ENCODE measurements at places on chromosomes 16 and 17.

GRCh38 chr16:85485379-85485778, 127.7 kb upstream of the GSE1 start:
- no peak overlapping the region for H3K27ac ChIP-seq
- H3K27me3 ChIP-seq = peaks cover 12% of the 10 kb centered on the region
- H3K4me3 ChIP-seq = no peak overlapping the region
- DNase-seq = no peak
- H3K36me3 ChIP-seq = peaks cover 5% of the 10 kb centered on the region
- no peaks in the 10 kb centered on the region for H3K4me1 ChIP-seq

DNA sequence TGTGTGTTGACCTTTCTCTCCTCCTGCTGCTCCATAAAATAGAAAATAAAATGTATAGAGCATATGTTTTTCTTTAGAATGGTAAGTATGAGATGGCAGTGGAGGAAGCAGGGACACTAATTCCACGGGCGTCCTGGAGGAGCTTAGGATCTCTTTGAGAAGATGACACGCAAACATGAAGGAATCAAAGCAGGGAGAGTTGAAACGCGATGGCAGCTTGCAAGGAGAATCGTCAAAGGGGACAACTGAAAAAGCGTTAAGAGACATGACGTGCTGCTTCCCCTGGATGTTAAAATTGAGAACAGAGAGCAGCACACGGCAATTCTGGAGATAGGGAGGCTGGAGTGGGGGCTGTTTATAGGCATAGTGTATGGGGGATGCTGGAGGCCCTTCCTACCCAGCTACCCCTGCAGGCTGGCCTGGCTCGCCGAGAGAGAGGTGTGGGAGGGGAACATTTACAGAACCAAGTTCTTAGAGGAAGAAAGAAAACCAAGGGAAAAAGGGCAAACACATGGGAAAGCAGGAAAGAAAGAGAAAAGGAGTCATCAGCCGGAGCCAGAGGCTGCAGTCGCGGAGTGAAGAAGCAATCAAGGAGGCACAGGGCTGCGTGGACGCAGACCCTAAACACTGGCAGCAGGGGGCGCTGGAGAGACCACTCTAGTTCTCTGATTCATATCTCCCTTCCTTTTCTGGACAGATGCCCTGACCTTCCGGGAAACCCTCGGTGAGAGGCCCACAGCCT, 55.8 kb downstream of the MYH13 start:
- H3K27me3 ChIP-seq = peaks cover 42% of the 10 kb centered on the region
- H3K27ac ChIP-seq = no peak overlapping the region
- H3K36me3 ChIP-seq = peaks cover 1% of the 10 kb centered on the region
- no peak overlapping the region for H3K4me3 ChIP-seq
- H3K4me1 ChIP-seq = no peaks in the 10 kb centered on the region
- no peak for DNase-seq

DNA sequence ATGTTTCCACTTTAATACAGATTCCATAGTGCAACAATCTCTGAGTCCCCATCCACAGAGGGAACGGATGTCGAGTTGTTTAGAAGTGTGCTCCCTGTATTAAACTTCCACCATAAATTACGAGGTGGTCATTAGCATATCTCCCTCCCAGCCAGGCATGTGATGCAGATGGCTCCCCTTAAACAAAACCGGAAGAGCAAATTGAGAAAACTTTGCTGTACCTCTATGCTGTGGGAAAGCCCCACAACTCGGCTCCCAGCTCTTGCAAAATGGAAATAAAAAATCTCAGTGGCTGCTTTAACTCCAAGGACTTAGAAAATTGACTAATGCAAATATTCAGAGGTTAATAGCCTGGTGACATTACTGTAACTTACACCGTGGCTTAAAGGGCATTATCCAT, 290.9 kb downstream of the MAF start:
- no peak for DNase-seq
- no peak overlapping the region for H3K4me3 ChIP-seq
- H3K27me3 ChIP-seq = peaks cover 18% of the 10 kb centered on the region

DNA sequence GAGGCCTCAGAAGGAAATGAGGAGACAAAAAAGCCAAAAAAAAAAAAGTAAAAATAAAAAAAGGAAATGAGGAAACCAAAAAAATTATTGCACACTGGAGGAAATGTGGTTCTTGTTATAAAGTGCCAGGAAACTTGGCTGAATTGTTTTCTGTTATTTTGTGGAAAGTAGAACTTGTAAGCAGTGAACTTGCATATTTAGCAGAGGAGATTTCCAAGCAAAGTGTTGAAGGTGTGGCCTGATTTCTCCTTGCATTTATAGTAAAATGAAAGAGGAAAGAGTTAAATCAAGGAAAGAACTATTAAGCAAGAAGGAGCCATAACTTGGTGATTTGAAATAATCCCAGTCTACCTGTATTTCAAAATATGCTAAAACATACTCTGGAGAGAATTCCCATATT, 34.1 kb upstream of the CPPED1 start:
- H3K36me3 ChIP-seq = no peaks in the 10 kb centered on the region
- DNase-seq = no peak
- no peak overlapping the region for H3K27ac ChIP-seq
- peaks cover 60% of the 10 kb centered on the region for H3K27me3 ChIP-seq
- no peak overlapping the region for H3K4me3 ChIP-seq

DNA sequence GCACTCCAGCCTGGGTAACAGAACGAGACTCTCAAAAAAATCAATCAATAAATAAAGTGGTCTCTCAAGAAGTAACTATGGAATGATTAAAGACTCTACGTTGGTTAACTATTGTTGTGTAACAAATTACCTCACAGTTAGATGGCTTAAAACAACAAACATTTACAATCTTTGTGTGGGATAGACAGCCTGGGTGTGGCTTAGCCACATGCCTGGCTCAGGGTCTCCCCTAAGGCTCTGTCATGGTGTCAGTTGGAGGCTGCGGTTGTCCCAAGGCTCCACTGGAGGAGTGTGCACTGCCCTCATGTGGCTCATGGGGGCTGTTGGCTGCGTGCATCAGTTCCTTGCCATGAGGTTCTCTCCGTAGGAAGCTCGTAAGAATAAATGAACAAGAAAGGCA, 294.5 kb downstream of the SNX29 start:
- no peak for DNase-seq
- H3K27me3 ChIP-seq = no peaks in the 10 kb centered on the region
- peaks cover 4% of the 10 kb centered on the region for H3K36me3 ChIP-seq
- H3K4me3 ChIP-seq = no peak overlapping the region

DNA sequence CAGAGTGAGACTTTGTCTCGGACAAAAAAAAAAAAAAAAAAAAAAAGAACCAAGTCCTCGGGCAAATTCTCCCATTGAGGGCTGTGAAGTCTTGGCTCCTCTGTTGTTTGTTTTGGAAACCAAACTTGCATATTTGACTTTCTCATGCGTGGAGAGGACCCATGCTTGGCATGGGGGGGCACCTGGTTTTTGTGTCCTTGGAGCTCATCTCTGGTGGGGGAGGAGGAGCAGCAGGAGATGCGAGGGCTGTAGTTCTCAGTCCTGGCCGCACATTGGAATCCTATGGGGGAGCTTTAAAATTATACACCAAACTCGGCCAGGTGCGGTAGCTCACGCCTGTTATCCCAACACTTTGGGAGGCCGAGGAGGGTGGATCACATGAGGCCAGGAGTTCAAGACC, 74.5 kb downstream of the ABCC6 start:
- no peak overlapping the region for H3K27ac ChIP-seq
- H3K4me1 ChIP-seq = no peaks in the 10 kb centered on the region
- no peak overlapping the region for H3K4me3 ChIP-seq
- peaks cover 2% of the 10 kb centered on the region for H3K36me3 ChIP-seq
- no peak for DNase-seq
- no peaks in the 10 kb centered on the region for H3K27me3 ChIP-seq

DNA sequence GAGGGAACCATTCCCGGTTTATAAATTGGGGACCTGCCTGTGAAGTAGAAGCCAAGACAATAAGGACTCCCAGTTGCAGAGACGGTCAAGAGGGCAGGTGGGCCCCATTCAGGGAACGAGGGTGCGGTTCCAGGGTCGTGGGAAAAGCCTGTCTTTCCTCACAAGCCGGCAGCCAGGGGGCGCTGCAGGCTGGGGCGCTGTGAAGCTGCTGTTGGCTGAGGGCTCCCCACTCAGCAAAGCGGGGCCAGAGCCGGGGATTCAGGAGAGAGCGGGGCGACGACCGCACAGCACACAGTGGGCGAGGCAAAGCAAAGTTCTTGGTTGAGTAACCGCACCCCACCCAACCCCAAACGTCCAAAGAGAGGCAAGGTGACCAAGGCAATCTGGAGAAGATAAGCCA, 24.9 kb downstream of the CDRT15 start:
- peaks cover 16% of the 10 kb centered on the region for H3K4me1 ChIP-seq
- no peak for DNase-seq
- H3K27me3 ChIP-seq = no peaks in the 10 kb centered on the region
- no peak overlapping the region for H3K27ac ChIP-seq

DNA sequence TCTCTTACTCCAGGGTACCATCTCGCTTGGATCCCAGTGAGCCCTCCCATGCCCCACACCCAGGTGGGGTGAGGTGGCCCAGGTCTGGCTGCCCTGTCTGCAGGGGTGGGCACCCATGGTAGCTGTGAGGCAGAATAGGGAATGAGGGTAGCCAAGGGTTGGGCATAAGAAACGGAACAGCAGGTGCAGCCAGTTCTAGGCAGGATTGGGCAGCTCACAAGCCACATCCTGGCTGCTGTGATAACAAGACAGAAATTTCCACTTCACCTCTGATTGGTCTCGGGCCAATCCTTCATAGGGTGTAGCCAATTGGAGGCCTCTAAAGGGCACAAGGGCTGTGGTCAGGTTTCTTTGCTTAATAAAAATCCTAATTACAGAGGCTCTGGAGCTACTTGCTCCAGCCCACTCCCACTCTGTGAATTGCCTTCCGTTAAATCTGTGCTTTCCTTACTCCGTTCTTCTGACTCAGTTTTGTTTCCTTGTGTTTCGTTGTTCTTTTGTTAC, 1.5 kb upstream of the ARHGDIG start:
- no peak overlapping the region for H3K27ac ChIP-seq
- peak; percentile 25 for DNase-seq
- H3K4me3 ChIP-seq = no peak overlapping the region
- H3K27me3 ChIP-seq = peaks cover 9% of the 10 kb centered on the region
- H3K36me3 ChIP-seq = peaks cover 6% of the 10 kb centered on the region

- H3K4me3 ChIP-seq = peak overlapping the region; percentile 89
- DNase-seq = peak; percentile 59
- H3K4me1 ChIP-seq = peaks cover 77% of the 10 kb centered on the region
- H3K27ac ChIP-seq = peak overlapping the region; percentile 80
- H3K36me3 ChIP-seq = peaks cover 19% of the 10 kb centered on the region
- no peaks in the 10 kb centered on the region for H3K27me3 ChIP-seq
These were observed 233.6 kb downstream of the SEC14L1 start for GRCh38 chr17:77374170-77374936.

GRCh38 chr17:34511265-34511664, 68.1 kb upstream of the TMEM132E start:
- H3K4me3 ChIP-seq = no peak overlapping the region
- no peaks in the 10 kb centered on the region for H3K36me3 ChIP-seq
- peaks cover 55% of the 10 kb centered on the region for H3K27me3 ChIP-seq
- H3K4me1 ChIP-seq = no peaks in the 10 kb centered on the region

DNA sequence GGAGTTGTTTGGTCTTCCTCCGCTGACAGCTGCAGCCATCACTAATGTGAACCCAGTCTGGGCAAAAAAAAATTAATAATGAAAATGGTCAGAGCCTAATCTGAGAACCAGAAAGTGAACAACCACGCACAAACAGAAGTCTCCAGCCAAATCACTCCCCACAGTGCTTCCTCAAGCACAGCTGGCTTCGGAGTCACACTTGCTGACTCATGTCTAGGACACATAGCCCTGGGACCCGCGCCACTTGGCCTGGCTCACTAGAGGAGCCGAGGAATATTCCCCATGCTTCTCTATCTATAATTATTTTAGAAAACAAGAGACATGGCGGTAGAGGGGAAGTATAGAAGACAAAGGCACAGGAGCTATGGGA, 109.1 kb downstream of the ZFHX3 start:
- no peak overlapping the region for H3K4me3 ChIP-seq
- H3K27ac ChIP-seq = no peak overlapping the region
- no peak for DNase-seq
- no peaks in the 10 kb centered on the region for H3K27me3 ChIP-seq

GRCh38 chr17:75853433-75853832, 1.7 kb downstream of the WBP2 start:
- DNase-seq = no peak
- H3K4me3 ChIP-seq = peak overlapping the region; percentile 55
- no peak overlapping the region for H3K27ac ChIP-seq
- no peaks in the 10 kb centered on the region for H3K27me3 ChIP-seq
- peaks cover 15% of the 10 kb centered on the region for H3K4me1 ChIP-seq

- H3K4me3 ChIP-seq = no peak overlapping the region
- no peak overlapping the region for H3K27ac ChIP-seq
- no peaks in the 10 kb centered on the region for H3K27me3 ChIP-seq
- peaks cover 28% of the 10 kb centered on the region for H3K4me1 ChIP-seq
- DNase-seq = no peak
- peaks cover 3% of the 10 kb centered on the region for H3K36me3 ChIP-seq
These were observed 125.4 kb downstream of the MRTFB start for GRCh38 chr16:14196539-14196938.

- H3K36me3 ChIP-seq = peaks cover 8% of the 10 kb centered on the region
- H3K27ac ChIP-seq = no peak overlapping the region
- no peak for DNase-seq
- no peak overlapping the region for H3K4me3 ChIP-seq
- no peaks in the 10 kb centered on the region for H3K27me3 ChIP-seq
- H3K4me1 ChIP-seq = peaks cover 23% of the 10 kb centered on the region
These were observed 182.9 kb downstream of the CCDC182 start for GRCh38 chr17:57562184-57562698.

DNA sequence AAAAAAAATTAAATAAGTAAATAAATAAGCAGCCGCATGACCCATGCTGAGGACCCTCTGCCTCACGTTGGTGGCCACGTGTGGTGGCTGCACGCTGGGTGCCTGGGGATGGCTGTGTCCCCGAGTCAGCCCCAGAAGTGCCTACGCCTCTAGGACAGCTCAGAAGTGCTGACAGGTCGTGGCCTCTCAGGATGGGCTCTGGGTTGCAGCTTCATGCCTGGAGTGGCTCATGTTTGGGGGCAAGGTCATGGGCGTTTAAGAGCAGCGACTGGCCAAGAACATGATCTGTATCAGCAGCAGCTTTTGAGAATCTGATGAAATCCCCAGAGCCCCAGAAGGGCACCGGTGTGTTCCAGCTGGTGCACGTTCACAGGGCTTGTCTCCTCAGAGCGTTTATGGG, 26.8 kb upstream of the CAPN15 start:
- peak overlapping the region; percentile 19 for H3K27ac ChIP-seq
- no peak overlapping the region for H3K4me3 ChIP-seq
- no peaks in the 10 kb centered on the region for H3K36me3 ChIP-seq
- DNase-seq = no peak
- no peaks in the 10 kb centered on the region for H3K27me3 ChIP-seq

DNA sequence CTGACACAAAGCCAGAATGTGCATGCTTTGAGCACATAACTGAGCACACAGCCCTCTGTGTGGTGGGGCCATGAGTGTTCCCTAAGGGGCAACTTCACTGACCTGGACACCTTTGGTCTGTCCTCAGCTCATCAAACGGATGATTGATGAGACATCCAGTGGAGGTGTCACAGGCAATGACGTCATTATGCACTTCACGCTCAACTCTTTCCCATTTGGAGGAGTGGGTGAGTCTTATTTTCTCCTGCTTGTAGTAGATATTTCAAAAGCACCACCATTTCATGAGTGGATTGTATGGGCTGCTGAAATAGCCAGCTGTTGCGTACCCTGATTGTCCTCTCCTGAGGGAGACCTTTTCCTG, 16.2 kb downstream of the ALDH3A2 start:
- DNase-seq = no peak
- peaks cover 15% of the 10 kb centered on the region for H3K36me3 ChIP-seq
- no peaks in the 10 kb centered on the region for H3K27me3 ChIP-seq
- no peak overlapping the region for H3K27ac ChIP-seq
- no peak overlapping the region for H3K4me3 ChIP-seq
- H3K4me1 ChIP-seq = no peaks in the 10 kb centered on the region

Data from central memory CD8-positive, alpha-beta T cell (primary cell).